ENCODE measurements at places on chromosomes 5 and 9. TPM values are rescaled to one million over a fixed set of nuclear protein-coding genes. Genes with fewer than 3 reads are reported as not detected.
A peak's percentile ranks its signal among the peaks of the same experiment; 100 is the strongest.

DNA sequence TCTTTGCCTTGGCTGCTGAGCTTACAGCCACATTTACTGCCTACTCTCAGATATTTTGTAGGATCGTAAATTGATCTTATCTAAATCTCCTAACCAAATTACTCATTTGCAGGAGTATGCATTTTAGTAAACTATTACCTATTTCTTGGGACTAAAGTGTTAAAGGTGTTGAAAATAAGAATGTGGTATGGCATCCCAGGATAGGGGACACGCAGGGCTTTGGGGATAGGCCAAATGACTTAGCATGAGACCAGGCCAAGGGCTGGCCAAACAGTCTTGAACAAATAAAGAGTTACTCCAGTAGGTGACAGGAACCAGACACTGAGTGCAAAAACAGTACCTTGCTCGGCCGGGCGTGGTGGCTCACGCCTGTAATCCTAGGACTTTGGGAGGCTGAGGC lies 25.1 kb downstream of the TBC1D2 start:
- H3K27me3 ChIP-seq, result no peaks in the 10 kb centered on the region
- H3K4me1 ChIP-seq, result no peaks in the 10 kb centered on the region
- H3K36me3 ChIP-seq, result peaks cover 22% of the 10 kb centered on the region
- no peak for DNase-seq
- no peak overlapping the region for H3K27ac ChIP-seq
- no peak overlapping the region for H3K4me3 ChIP-seq

GRCh38 chr5:116847960-116848359 lies 273.3 kb upstream of the SEMA6A start:
- no peak for DNase-seq
- no peak overlapping the region for H3K27ac ChIP-seq
- H3K4me1 ChIP-seq, result no peaks in the 10 kb centered on the region
- no peaks in the 10 kb centered on the region for H3K36me3 ChIP-seq
- no peaks in the 10 kb centered on the region for H3K27me3 ChIP-seq
- no peak overlapping the region for H3K4me3 ChIP-seq

- H3K4me1 ChIP-seq, result no peaks in the 10 kb centered on the region
- no peak overlapping the region for H3K27ac ChIP-seq
- no peaks in the 10 kb centered on the region for H3K36me3 ChIP-seq
- no peak for DNase-seq
These were observed 152.5 kb downstream of the ADAMTS6 start for GRCh38 chr5:65329266-65329665.

GRCh38 chr9:115596746-115597080 lies 478.8 kb upstream of the TNC start:
- no peak overlapping the region for H3K4me3 ChIP-seq
- no peaks in the 10 kb centered on the region for H3K27me3 ChIP-seq
- H3K27ac ChIP-seq, result no peak overlapping the region
- H3K4me1 ChIP-seq, result no peaks in the 10 kb centered on the region

- H3K36me3 ChIP-seq, result no peaks in the 10 kb centered on the region
- H3K27ac ChIP-seq, result no peak overlapping the region
- no peaks in the 10 kb centered on the region for H3K27me3 ChIP-seq
- no peaks in the 10 kb centered on the region for H3K4me1 ChIP-seq
- H3K4me3 ChIP-seq, result no peak overlapping the region
These were observed 63.8 kb downstream of the TMEM252 start for GRCh38 chr9:68476847-68477246.

GRCh38 chr5:112687306-112687705 lies 50.4 kb upstream of the APC start:
- DNase-seq, result no peak
- H3K27ac ChIP-seq, result no peak overlapping the region
- no peak overlapping the region for H3K4me3 ChIP-seq
- H3K4me1 ChIP-seq, result no peaks in the 10 kb centered on the region
- no peaks in the 10 kb centered on the region for H3K36me3 ChIP-seq

GRCh38 chr5:101284736-101285375 lies 381.8 kb upstream of the ST8SIA4 start:
- no peak for DNase-seq
- no peak overlapping the region for H3K27ac ChIP-seq
- no peaks in the 10 kb centered on the region for H3K36me3 ChIP-seq
- no peaks in the 10 kb centered on the region for H3K27me3 ChIP-seq
- no peaks in the 10 kb centered on the region for H3K4me1 ChIP-seq

GRCh38 chr5:137296213-137296781 lies 202.8 kb downstream of the SPOCK1 start:
- H3K27me3 ChIP-seq, result no peaks in the 10 kb centered on the region
- H3K36me3 ChIP-seq, result no peaks in the 10 kb centered on the region
- H3K4me1 ChIP-seq, result no peaks in the 10 kb centered on the region
- no peak for DNase-seq

DNA sequence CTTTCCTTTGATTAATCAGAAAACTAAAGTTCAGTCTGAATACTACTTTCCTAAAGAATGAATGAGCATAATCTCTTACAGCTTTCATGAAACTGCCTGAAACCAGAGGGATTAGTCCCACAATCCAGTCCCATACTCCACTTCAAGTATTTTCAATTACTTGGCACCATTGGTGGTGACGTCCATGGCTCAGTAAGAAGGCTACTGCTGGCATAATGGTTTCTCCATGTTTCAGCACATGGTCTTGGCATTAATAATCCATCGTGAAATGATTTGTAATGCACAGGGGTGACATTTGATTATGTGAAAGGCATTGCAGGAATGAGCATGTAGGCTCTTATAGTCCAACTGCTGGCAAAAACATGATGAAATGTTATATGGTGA lies 23.4 kb downstream of the LIX1 start:
- H3K4me3 ChIP-seq, result no peak overlapping the region
- no peaks in the 10 kb centered on the region for H3K4me1 ChIP-seq
- DNase-seq, result no peak
- H3K27me3 ChIP-seq, result no peaks in the 10 kb centered on the region
- no peak overlapping the region for H3K27ac ChIP-seq

DNA sequence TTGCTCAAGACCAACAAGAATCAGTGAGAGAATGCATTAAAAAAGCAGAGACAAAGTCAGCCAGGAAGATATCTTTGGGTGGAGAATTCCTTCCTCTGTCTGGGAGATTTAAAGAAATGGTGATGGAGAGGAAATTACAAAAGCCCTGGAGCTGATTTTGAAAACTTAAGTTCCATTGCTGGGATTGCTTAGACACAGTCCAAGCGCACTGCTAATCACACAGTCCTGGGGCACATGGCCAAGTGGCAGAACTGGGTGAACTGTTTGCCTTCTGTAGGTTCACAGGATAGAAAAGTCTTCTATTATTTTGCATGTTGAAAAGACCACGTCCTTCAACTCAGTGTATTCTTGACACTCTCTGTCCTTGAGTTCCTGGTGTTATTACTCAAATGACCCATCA lies 284.9 kb upstream of the FBXL7 start:
- H3K4me1 ChIP-seq, result no peaks in the 10 kb centered on the region
- H3K27ac ChIP-seq, result no peak overlapping the region

- no peak overlapping the region for H3K4me3 ChIP-seq
- peaks cover 30% of the 10 kb centered on the region for H3K4me1 ChIP-seq
- H3K27me3 ChIP-seq, result peaks cover 73% of the 10 kb centered on the region
- H3K27ac ChIP-seq, result no peak overlapping the region
- DNase-seq, result no peak
These were observed 211.2 kb downstream of the MEF2C start for GRCh38 chr5:88671505-88672499.

GRCh38 chr5:151700820-151701219 lies 14.1 kb upstream of the SPARC start:
- no peaks in the 10 kb centered on the region for H3K27me3 ChIP-seq
- no peak overlapping the region for H3K4me3 ChIP-seq
- no peak for DNase-seq

DNA sequence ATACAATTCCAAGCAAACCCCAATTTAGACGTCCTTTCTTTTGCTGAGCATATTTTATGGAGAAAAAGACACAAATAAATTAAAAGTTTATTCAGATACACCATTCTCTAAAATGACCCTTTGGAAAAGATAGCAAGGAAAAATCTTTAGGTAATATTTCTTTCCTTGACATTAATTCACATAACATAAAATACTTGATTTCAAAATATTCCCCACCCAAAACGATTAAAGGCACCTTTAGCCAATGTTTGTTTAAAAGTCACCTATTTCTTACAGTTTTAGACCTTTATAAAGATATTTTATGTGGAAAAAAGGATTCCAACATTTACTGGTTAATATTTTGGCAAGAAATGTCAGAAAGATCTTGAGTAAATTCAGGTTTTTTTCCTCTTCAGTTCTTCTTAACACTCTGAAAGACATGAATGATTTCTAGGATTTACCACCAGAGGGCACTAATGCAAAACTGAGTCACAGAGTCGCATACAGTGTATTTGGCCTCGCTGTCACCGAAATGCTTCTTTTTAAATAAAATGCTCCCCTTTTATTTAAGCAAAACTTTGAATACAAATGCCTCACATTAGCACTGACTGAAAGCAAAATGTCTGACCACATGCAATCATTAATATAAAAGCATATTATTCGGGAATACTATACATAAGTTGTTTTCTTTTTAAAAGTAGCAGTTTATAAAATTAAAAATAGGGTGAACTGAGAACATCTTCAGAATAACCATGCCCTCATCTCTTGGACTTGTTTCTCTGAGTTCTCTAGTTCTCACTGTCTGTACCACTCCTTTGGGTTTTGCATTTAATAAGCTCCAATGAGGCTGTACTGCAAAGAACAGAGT lies 122.5 kb downstream of the SLC1A3 start:
- no peak overlapping the region for H3K4me3 ChIP-seq
- no peaks in the 10 kb centered on the region for H3K27me3 ChIP-seq
- H3K27ac ChIP-seq, result no peak overlapping the region
- no peaks in the 10 kb centered on the region for H3K36me3 ChIP-seq
- DNase-seq, result peak; percentile 50
- peaks cover 3% of the 10 kb centered on the region for H3K4me1 ChIP-seq

DNA sequence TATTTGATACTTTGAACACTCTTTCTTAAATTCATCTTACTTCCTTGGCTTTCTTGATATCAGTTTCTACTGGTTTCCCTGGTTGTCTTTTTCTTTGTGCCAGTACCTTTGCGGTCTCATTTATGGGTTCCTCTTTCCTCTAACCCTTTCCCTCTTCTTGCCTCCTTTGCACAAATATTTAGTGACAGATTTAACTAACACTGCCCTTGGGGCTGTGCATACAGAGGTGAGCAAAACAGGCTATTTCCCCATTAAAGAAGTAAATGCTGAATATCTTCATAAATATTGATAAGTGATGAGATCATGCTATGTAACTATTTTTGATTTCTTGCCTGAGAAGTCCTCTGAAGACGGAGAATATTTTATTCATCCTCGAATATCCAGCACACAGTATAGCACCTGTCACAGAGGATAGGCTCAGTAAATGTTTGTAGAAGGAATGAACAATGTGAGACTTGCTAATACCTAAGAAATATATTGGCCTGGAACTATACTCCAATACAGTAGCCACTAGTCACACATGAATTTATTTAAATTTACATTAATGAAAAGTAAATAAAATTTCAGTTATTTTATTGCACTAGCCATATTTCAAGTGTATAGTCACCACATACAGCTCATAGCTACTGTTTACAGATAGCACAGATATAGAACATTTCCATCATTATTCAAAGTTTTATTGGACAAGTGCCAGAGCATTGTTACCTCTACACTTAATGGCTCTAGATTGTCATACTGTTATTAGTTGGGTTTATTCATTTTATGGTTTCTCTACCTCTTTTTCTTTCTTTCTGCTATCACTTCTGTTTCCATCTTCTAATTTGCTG lies 90.4 kb downstream of the RIC1 start:
- no peak for DNase-seq
- no peak overlapping the region for H3K27ac ChIP-seq
- peaks cover 3% of the 10 kb centered on the region for H3K36me3 ChIP-seq
- H3K27me3 ChIP-seq, result no peaks in the 10 kb centered on the region

- H3K36me3 ChIP-seq, result no peaks in the 10 kb centered on the region
- no peaks in the 10 kb centered on the region for H3K4me1 ChIP-seq
- H3K27ac ChIP-seq, result no peak overlapping the region
- no peaks in the 10 kb centered on the region for H3K27me3 ChIP-seq
- no peak overlapping the region for H3K4me3 ChIP-seq
These were observed 52.8 kb upstream of the SLC44A1 start for GRCh38 chr9:105191508-105192121.

GRCh38 chr5:115096034-115096769 lies 73.5 kb downstream of the TRIM36 start:
- H3K36me3 ChIP-seq, result no peaks in the 10 kb centered on the region
- no peaks in the 10 kb centered on the region for H3K4me1 ChIP-seq
- H3K27ac ChIP-seq, result no peak overlapping the region
- H3K27me3 ChIP-seq, result no peaks in the 10 kb centered on the region

- no peaks in the 10 kb centered on the region for H3K36me3 ChIP-seq
- no peak for DNase-seq
- H3K27me3 ChIP-seq, result no peaks in the 10 kb centered on the region
- H3K4me1 ChIP-seq, result no peaks in the 10 kb centered on the region
These were observed 178.0 kb upstream of the NREP start for GRCh38 chr5:111935009-111935408.

- H3K27me3 ChIP-seq, result peaks cover 41% of the 10 kb centered on the region
- peaks cover 31% of the 10 kb centered on the region for H3K4me1 ChIP-seq
- no peak overlapping the region for H3K4me3 ChIP-seq
- H3K27ac ChIP-seq, result no peak overlapping the region
- DNase-seq, result no peak
These were observed 5.4 kb upstream of the FOXE1 start for GRCh38 chr9:97847474-97848214.

DNA sequence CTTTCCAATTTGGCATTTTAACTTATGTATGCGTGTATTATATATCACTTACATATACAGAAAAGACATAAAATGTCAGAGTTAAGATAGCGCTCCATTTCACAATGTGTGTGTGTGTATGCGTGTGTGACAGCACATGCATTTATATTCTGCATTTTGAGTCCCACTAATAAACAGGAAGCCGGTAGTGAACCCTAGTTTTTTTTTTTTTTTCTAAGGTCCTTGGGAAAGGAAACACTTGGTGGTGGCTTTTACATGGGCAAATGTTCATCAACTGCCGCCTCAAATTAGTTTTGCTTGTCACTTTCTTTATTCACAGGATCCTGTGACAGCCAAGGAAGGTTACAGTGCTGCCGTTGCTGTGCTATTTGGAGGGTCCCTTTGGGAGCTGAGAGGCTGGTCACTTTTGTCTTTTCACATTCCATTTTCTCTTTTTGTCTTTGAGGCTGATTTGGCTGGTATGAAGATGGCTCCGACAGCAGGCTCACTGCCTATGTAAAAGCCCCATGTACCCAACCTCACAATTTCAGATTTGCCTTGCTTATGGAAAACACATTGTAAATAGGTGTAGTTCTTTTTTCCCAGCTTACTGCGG lies 298.9 kb downstream of the CSNK1G3 start:
- H3K4me1 ChIP-seq, result no peaks in the 10 kb centered on the region
- H3K27me3 ChIP-seq, result no peaks in the 10 kb centered on the region
- H3K36me3 ChIP-seq, result no peaks in the 10 kb centered on the region
- DNase-seq, result no peak
- no peak overlapping the region for H3K4me3 ChIP-seq

Gene NTRK2
- total RNA-seq, result 0.12 TPM

Gene F2RL1
- 5.1 TPM for total RNA-seq

Gene IL4
- total RNA-seq, result not detected

Gene CDC14B
- 15.8 TPM for total RNA-seq

Gene TMEM171
- total RNA-seq, result 0.35 TPM
